ENCODE measurements at places on chromosomes 5 and 9.

DNA sequence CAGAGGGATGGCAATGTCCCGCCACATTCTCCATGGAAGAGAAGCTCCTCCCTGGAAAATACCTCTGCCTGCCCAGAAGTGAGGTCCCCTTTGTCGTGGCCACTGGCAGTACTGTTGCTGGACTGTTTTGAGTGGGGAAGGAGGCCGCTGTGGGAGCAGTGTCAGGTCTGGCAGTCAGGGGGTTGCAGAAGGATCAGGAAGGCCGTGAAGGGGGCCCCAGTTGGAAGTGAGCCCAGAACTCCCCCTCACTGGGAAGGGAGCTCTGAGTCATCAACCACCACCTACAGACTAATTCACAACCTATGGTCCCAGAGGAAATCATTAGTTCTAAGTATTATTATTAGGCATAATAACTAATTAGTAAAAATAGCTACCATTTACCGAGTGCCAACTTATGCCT, 200.4 kb downstream of the TTLL11 start:
- DNase-seq: no peak

GRCh38 chr9:73541923-73542322, 390.3 kb downstream of the ANXA1 start:
- DNase-seq: no peak

DNA sequence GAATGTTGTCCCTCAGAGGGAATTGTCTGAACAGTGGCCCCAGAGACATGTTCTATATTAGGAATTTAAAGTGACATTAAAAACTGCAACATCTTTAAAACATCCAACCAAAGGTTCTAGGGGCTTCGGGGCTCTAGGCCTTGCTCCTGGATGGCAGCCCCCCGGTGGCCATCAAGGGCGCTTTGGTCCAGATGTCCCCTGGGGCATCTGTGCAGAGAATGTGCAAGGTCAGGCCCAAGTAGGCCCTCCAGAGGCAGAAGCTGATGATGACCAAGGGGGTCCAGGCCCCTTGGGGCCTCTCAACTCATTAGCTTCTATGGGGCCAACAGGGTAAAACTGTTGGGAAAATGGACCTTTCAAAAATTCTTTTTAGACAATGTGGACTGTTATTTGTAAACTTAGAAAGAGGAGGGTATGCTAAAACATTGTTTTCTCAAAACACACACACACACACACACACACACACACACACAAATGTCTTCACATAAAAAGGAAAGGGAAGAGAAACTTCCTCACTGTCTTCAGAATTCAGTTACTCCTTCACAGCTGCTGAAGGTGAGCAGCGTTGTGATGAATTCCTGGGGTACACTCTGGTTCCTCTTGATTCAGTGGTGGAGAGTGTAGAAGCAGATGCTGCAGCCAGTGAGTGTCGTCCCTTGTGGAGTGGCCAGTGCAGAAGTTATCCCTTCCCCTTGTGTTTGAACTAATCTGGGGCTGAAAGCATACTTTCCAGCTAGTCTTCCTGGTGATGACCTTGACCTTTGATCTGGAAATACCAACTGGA, 125.2 kb downstream of the WDR41 start:
- no peak for DNase-seq

DNA sequence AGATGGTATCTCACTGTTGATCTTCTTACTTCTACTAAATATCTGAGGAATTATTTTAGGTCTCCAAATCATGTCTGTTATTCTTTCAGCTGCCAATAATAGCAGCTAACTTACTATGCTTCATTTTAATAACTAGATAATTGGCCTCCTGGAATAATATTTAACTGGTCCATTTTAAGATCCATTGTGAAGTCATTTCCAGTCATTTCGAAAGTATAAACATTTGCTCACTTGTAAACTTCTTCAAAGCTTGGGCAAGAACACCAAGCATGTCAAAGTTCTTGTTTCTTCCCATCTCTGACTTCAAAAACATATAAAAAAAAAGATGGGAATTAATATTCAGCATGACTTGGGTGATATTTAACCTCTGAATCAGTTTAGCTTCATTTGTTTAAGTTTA, 61.4 kb upstream of the MRPS30 start:
- no peak for DNase-seq

GRCh38 chr5:24391816-24392215, 253.0 kb downstream of the CDH10 start:
- no peak for DNase-seq

DNA sequence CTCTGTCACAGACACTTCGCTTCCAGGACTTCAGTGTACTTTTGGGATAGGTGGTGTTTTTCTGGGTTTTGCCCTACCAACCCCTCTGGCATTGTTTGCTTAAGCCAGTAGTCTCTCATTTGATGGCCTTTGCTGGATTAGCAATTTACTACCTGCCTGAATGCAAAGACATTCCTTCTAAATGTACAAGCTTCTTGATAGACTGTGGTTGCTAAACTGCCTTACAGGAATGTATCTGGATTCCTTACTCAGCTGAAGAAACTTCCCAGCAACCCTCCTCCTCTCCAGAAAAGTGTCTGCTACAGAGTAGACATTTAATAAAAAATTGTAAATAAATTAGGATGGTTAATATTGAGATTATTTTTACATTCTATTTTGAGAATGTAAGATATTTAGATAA, 1916.7 kb downstream of the EFNA5 start:
- peak; percentile 33 for DNase-seq

GRCh38 chr5:85484982-85485574, 1100.4 kb upstream of the EDIL3 start:
- DNase-seq: no peak

GRCh38 chr5:145975361-145976066, 39.1 kb downstream of the SH3RF2 start:
- peak; percentile 99 for DNase-seq

All from kidney tubule cell (primary cell).